ENCODE measurements at places on chromosomes 16 and 17. TPM values are rescaled to one million over a fixed set of nuclear protein-coding genes. Genes with fewer than 3 reads are reported as not detected.

DNA sequence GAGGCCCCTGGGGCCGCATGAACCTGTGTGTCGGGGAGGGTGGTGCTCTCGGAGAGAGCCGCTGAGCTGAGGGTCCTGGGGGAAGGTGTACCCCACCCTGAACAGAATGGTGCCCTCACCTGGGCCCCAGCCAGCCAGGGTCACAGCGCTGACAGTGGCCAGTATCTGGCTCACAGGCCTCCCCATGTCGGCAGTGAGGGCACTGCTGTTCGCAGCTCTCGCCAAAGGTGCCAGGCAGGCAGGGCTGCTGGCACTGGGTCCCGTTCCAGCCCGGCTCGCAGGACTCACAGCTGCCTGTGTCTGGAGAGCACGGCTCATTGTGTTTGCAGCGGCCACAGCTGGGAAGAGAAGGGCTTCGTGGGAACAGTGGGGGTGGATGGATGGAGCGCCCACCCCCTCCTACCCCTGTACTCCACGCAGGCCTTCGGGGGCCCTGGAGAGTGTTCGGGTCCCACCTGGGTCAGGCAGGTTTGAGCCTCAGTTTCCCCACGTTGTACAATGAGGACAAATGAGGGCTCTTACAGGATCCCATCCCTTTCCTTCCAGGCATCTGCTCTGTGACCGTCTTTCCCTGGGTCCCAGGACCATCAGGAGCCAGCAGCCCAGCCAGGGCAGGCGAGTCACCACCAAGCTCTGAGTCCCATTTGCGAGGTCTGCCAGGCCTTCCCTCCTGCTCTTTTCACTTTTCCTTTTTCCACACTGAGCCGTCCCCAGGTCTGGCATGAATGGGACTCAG, 5.0 kb downstream of the SCARF1 start:
- no peak for DNase-seq

GRCh38 chr17:704111-704864, 10.4 kb downstream of the VPS53 start:
- DNase-seq, result no peak

DNA sequence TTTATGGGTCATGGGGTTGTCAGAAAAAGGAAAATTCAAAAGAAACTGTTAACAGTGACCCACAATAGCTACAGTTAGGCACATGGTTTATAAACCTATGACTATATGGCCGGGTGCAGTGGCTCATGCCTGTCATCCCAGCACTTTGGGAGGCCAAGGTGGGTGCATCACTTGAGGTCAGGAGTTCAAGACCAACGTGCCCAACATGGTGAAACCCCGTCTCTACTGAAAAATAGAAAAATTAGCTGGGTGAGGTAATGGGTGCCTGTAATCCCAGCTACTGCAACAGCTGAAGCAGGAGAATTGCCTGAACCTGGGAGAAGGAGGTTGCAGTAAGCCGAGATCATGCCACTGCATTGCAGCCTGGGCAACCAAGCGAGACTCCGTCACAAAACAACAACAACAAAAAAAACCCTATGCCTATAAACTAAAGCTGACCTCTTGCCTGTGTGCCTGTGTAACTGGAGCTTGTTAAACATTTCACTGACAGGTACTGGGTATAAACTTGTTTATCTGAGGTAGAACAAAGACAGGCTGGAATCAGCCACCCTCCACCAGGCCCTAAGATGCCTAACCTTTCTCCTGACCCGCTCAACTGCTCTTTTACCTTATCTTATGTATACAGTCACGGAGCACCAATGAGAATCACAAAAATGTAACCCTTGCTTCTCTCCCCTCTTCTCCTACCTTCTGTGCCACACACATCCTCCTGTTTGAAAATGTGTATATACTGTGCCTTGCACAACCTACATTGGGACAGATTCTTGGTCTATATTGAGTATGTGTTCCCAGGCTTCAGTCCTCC, 62.9 kb upstream of the ATF7IP2 start:
- no peak for DNase-seq

GRCh38 chr16:1258906-1259759, 3.3 kb downstream of the TPSD1 start:
- DNase-seq, result no peak

Gene KRTAP4-6
- not detected for polyA plus RNA-seq

Gene C17orf67
- 1.3 TPM for polyA plus RNA-seq
